Activated T-cell treated with anti-CD3 and anti-CD28 coated beads for 48 hours (primary cell): ENCODE measurements at places on chromosomes 7 and 10.

DNA sequence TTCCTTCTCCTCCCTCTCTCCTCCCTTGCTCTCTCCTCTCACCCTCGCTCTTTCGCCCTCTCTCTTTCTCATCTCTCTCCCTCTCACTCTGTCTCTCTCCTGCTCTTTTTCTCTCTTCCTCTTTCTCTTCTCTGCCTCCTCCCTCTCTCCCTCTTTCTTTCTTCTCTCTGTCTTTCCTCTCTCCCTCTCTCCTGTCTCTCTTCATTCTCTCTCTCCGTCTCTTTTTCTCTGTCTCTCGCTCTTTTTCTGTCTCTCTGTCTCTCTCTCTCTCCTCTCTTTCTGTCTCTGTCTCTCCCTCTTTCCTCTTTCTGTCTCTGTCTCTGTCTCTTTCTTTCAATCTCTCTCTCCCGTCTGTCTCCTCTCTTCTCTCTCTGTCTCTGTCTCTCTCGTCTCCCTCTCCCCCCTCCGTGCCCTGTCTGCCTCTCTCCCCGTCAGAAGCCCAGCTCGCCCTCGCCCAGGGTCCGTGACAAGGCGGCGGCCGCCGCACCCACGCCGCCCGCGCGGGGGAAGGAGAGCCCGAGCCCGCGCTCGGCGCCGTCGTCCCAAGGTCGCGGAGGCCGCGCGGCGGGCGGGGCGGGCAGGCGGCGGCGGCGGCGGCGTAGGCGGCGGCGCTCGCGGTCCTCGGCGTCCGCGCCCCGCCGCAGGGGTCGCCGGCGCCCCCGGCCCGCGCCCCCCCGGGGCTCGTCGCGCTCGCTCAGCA, 21.3 kb upstream of the HSPB1 start:
- no peak for DNase-seq

DNA sequence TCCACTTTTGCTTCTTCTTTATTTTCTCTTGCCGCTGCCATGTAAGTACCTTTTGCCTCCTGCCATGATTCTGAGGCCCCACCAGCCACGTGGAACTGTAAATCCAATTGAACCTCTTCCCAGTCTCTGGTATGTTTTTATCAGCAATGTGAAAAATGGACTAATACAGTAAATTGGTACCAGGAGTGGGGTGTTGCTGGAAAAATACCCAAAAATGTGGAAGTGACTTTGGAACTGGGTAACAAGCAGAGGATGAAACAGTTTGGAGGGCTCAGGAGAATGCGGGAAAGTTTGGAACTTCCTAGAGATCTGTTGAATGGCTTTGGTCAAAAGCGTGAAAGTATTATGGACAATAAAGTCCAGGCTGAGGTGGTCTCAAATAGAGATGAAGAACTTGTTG, 670.3 kb upstream of the ZWINT start:
- DNase-seq: no peak

DNA sequence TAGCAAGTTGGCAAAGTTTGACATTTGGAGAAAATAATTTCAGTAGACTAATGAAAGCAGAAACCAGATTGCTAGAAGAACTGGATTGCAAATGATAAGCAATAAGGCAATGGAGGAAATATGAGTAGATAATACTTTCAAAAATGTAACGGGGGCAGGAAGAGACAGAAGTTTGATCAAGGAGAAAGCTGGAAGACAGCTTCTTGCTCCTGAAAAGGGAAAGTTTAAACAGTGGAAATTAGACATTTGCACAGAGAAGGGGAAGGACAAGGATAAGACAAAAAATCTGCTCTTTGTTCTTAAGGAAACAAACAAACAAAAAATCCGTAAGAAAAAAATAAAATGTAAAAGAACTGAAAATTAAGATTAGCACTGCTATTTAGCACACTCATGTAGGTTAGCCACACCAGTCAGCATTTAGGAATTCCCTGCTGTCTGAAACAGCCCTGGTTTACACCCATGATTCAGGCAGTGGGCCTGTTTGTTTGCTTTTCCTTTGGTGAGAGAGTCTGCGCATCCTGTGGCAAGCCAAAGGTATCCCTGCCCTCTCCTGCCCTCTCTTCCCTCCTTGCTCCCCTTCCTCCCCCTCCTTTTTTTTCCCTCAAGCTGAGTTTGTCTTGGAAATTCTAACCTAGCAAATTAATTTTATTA, 104.3 kb upstream of the CAV2 start:
- no peak for DNase-seq

GRCh38 chr7:79454361-79454960, 994 bp upstream of the MAGI2 start:
- no peak for DNase-seq

DNA sequence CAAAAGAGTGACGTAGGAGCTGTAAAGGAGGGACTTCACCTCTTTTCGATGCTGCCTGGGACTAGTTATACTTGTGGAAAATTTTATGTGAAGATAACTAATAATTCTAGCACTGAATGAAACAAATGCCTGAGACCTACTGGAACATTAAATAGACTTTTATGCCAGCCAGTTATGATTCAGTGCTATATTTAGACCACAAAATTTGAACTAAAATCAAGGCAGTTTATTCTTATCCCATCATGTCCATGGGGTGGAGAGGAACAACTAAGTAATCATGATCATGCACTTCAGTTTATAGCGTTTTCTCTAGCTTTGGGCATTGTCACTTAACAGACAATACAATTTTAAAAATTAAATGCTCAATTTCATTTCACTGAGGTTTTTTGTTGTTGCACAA, 76.7 kb downstream of the ZEB1 start:
- no peak for DNase-seq

GRCh38 chr7:115145512-115145911, 223.6 kb downstream of the MDFIC start:
- DNase-seq: no peak

DNA sequence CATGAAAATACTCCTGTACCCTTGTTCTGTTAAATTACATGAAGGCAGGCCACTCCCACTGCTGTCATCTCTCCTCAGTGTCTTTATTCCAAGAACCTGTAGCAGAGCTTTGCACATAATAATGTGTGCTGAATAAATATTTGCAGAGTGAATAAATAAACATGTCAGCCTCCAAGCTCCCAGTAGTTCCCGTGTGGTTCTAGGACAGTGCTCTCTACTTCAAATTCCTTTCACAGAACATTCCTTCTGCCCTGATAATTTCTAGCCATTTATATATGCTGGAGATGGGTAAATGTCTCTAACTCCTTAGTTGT, 20.3 kb upstream of the HYAL4 start:
- no peak for DNase-seq

DNA sequence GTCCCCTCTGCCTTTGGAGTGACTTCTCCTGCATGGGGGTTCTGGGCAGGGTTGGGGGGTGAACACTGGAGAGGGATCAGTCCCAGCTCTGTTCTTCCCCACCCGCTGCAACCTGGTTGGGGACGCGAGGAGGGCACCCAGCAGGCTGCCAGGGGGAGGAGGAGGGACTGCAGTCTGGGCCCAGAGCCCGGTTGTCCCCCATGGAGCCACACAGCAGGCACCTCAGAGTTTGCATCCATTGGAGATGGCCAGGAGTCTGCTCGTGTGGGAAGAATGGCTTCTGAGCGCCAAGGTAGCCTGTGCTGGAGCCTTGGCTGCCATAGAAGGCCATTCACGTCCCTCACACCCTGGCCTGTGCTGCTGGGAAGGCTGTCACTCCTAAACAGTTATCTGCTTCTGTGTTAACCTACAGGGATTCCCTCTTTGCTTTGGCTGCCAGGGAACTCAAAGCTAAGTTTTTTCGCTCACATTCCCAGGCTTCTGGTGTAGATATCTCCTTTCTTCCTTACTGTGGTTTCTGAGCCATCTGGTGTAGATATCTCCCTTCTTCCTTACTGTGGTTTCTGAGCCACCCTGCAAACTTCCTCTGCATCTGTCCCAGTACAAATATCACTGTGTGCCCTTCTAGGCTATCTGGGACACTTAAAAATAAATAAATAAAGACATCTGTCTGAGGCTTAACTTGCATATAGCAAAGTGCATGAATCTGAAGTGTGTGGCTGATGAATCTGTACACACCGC, 133.7 kb downstream of the LHPP start:
- no peak for DNase-seq

- no peak for DNase-seq
Measured at GRCh38 chr10:113058523-113059370, 108.7 kb downstream of the TCF7L2 start.

- no peak for DNase-seq
Measured at GRCh38 chr10:73926152-73926764, 15.3 kb downstream of the PLAU start.

- DNase-seq: no peak
Measured at GRCh38 chr10:13938950-13939349, 352.2 kb downstream of the PRPF18 start.

DNA sequence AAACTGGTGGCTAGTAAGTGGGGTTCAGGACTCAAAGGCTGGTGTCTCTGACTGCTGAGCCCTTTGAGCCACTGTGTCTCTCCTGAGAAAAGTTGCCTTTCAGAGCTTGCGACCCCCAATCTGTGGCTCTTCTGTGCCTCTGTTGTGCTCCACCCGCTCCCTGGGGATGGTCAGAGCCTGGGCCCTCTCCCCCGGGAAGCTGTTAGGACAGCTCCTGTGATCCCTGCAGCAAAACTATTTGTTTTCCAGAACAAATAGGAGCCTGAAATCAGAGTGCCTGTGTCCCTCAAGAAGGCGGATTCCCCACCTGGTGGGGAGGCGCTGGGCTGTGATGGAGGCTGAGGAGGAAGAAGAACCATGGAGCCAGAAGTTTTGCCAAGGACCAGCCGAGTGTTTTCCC, 56.4 kb upstream of the MXI1 start:
- no peak for DNase-seq

DNA sequence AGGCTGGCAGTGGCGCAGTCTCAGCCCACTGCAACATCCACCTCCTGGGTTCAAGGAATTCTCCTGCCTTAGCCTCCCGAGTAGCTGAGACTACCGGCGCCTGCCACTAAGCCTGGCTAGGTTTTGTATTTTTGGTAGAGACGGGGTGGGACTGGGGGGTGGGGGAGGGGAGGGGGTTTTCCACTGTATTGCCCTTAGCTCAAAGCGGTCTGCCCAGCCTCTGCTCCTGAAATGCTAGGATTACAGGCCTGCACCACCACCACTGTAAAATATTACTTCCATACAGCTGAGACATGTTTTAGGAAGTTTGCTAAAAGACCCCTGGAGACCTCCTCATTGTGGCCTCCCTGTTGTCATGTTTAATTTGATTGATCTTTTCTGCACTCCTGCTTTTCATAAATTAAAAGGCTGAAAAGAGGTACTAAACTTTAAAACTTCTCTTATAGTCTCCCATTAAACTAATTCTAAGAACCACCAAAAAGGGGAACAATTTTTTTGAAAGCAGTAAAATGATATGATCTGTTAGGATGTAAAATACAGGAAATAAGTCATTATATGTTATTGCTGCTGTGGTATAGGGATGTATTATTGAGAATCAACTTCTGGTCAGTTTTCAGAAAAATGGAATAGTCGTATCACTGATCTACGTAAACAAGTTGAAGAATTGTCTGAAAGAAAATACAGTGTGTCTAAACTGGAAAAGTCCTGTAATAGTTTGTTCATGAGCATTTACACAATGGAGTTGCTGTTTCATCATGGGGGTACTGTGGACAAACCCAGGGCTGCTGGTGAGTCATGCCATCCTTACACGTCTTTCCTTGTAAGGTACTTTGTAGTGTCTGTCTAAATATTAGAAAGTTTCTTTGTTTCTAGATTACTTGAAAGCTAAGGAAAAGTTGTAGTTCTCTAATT, 72.9 kb upstream of the TMEM248 start:
- DNase-seq: no peak

- DNase-seq: no peak
Measured at GRCh38 chr7:102068846-102069245, 217.8 kb upstream of the SH2B2 start.

DNA sequence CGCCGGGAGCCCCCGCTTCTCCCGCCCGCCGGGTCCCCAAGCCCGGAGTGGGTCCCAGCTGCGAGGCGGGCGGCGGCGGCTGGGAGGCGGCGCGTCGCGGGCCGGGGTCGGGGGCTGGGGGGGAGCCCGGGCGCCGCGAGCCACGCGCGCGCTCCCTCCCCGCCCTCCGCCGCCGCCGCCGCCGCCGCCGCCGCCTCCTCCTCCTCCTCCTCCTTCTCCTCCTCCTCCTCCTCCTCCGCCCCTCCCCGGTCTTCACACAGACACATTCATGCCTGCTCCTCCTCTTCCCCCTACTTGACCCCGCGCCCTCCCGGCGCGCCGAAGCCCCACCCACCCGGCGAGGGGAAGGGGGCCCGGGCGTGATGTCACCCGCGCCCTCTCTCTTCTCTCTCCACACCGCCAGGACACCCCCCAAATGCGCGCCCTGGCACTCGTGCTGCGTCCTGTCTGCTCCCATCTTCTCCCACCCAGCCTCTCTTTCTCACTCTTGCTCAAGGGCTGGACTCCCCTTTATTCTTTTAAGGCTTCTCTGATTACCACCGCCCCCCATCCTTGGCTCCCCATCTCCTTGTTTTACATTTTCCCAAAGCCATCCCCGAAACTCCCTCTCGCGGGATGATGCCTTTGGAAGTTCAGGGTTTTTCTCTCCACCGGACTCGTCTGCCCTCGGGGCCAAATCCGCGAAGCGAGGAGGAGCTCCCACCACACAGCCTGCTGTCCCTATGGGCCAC, 967 bp upstream of the GLI3 start:
- DNase-seq: no peak

DNA sequence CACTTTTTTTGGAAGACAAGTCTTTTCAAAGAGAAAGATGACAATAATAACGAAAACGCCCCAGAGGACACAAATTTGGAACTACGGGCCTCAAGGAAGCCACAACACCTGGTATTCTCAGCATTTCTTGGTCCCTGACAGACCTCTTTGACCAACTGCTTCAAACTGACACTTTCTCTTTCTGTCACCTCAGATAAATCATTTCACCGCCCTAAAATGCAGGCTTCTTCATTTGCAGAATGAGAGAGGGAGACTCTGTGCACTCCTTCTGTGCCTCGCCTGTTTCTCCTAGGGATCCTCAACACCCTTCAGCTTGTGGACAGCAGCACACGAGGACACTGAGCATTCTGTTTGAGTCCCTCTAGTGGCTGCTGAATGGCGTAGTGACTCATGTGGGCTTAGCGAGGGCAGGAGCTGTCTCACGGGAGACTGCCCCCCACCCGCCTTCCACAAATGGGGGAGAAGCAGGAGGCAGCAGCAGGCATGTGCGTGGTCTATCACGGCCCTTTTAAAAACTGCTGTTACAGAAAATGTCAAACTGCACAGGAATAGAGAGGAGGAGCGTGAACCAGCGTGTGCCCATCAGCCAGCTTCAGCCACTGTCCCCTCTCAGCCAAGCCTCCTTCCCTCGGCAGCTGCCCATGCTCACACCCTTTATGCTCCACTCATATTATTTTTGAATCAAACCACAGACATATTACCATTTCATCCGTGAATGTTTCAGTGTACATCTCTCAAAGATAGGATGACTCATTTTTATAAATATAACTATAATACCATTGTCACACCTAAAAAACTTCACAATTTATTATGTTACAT, 41.4 kb downstream of the GSDME start:
- no peak for DNase-seq

DNA sequence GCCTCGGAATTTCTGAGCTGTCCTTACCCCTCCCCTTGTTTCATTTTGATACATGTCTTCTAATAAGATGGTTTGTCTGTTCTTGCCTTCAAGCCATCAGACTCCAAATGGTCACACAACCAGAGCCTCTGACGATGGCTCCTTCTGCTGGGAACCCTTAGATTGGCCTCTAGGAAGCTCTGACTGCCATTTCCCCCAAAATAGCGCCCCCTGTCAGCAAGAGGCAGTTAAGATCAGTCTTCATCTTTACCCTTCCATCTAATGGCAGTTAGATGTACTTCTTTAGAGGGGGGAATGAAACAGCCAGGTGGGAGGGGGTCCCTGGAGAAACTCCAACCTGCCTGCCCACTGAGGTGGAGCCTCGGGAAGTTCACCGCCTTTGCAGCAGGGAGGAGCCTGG, 85.8 kb upstream of the GPR22 start:
- no peak for DNase-seq

- no peak for DNase-seq
Measured at GRCh38 chr10:105534086-105534485, 893.0 kb downstream of the SORCS3 start.

- DNase-seq: no peak
Measured at GRCh38 chr10:128152741-128153580, 26.7 kb upstream of the MKI67 start.
